ENCODE measurements at places on chromosomes 6 and 20.

- peak; percentile 96 for DNase-seq
Measured at GRCh38 chr20:63835021-63835858, 4.2 kb upstream of the ZBTB46 start.

- DNase-seq, result no peak
Measured at GRCh38 chr20:17665756-17666155, 16.3 kb downstream of the RRBP1 start.

GRCh38 chr20:4161401-4162251 lies 146.3 kb upstream of the RNF24 start:
- DNase-seq, result no peak

DNA sequence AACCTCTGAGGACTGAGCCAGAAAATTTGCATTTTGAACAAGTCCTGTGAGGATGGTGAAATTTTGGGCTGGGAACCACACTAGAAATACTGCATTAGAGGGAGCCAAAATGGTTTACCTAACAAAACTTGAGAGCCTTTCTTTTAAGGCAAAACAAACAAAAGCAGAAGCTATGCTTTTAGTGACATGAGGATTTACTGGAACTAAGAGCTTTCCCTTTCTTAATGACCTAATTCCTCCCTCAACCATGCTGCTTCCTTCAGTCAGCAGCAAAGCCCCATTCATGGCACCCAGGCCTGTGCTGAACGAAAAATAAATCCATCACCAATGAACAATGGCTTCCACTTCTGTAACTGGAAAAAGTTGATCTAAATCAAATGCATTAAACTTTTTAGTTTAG lies 974.3 kb downstream of the HACE1 start:
- no peak for DNase-seq

GRCh38 chr6:26223650-26224546 lies 136.7 kb downstream of the HFE start:
- peak; percentile 98 for DNase-seq
